ENCODE measurements at places on chromosomes 3 and 15.

GRCh38 chr3:29319262-29319661 is 38.4 kb downstream of the RBMS3 start:
- DNase-seq = no peak

DNA sequence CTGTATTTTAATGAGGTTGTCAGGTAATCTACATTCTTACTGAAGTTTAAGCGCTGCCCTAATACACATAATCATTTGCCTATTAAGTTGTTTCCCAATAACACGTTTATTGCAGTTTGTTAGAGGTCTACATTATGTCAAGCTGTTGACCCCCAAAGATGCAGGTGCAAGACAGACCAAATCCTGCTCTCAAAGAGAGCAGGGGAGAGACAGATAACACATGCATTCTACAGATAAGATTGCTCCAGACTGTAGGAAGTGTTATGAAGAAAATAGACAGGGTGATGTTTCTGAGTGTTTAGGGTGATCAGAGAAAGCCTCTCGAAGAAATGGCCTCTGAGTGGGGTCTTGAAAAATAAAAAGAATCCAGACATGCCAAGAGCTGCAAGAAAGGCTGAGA is 24.8 kb upstream of the OXTR start:
- DNase-seq = no peak

- DNase-seq = no peak
These were observed 207.9 kb upstream of the TBL1XR1 start for GRCh38 chr3:177405191-177405672.

DNA sequence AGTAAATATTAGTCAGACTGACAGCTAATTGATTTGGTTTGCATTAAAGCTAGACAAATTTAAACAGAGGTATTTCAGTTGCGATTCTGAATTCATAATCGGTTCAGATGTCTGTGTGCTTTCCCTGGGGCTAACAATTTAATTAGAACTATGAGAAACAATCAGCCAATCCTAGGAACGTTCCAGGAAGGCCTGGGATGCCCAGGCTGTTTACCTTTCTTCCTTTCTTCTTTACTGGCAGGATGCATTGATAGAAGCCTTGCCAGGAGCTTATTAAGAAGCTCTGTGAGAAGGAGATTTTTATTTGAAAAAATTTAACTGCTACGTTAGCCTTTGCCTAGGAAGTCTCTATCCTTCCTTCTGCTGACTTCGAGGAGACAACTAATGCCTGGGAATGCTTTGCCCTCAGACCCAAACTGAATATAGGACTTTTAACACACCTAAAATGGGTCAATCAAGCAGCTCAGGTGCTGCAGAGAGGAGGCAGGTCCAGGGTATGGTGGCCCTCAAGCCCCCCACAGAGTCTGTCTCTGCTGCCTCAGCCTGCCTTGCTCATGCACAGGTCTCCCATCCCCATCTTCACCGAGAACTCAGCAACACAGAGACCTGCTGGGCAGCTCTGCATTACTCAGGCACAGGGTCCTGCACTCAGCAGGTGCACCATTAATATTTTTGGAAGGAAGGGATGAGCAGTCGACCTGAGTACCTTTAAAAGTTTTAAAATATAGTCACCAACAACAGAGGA is 48.5 kb downstream of the PCSK6 start:
- no peak for DNase-seq

DNA sequence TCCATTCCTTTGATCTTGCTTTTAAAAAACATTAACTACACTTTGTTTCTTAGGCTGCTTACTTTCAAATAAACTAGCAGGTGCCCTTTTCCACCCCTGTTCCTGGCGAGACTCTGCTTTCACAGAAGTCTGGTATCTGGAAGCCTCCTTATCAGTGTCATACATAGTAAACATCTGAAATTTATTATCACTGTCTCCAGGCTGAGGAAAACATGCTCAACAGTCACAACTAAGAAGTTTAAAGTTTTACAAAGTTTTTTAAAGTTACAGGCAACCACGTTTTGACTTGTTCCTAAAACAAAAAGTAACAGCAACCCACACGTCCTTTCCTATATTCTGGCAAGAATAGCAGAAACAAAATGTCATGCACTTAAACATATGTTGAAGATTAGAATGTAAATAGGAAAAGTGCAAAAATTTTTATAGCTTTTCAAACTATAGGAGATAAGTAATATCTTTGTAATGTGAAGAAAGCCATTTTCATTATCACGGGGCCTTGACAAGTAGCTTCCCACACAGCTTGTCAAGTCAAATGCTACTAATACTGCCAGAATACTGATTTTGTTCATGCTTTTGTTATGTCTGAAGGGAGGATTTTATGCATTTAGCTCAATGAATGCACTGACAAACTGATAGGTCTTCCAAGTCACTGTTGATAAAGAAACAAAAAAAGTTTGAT is 275.2 kb upstream of the KCNMB2 start:
- no peak for DNase-seq

Measured in stimulated activated CD8-positive, alpha-beta memory T cell treated with anti-CD3 and anti-CD28 coated beads, Interleukin-7, amount 100 ng/mL, for 48 hours (primary cell).